Lower lobe of right lung (tissue), 2 donors: ENCODE measurements at places on chromosomes 2 and 18.
A peak's percentile ranks its signal among the peaks of the same experiment; 100 is the strongest.

DNA sequence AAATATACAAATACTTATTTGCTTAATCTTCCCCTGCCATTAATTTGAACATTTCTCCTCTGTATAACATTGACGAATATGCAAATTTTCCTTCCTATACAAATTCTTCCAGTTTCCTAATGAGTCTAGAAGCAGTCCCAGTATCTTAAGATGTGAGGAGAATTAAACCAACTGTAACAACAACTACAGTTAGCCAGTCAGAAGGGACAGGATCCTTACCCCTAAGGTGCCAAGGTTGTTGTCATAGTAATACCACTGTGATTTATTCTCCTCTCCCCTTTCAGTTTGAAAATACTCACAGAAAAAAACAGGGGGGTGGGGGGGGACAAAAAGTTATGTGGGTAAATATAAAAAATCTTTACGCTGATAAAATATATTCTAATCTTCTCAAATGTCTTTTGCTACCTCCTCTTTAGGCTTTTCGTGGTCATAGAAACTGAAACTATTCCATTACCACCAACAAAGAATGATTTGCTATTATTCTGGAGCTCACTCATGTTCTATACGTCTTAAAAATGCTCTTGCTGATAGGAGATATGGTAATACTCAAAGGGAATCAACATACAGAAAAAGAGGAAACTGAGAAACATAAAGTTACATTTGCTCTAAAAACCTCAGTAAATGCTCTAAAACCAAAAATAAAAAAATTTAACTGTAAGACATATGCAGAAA lies 107.6 kb downstream of the MEMO1 start:
- no peak for DNase-seq

DNA sequence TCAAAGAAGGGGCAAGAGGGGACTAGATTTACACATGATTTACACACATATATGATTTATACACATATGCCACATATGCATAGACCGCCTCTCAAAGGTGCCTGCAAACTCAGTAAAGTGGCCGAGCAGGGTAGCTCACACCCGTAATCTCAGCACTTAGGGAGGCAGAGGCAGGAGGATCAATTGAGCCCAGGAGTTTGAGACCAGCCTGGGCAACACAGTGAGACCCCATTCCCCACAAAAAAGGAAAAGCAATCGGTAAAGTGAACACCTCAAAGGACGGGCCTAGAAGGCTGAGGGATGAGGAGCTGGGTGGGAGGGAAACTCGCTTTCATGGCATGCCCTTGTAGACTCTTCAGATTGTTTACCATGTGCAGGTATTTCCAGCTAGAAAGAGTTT lies 5.1 kb downstream of the ANKRD39 start:
- DNase-seq: no peak

GRCh38 chr2:25294573-25295462 lies 46.9 kb downstream of the DNMT3A start:
- DNase-seq: peak; percentile 91

DNA sequence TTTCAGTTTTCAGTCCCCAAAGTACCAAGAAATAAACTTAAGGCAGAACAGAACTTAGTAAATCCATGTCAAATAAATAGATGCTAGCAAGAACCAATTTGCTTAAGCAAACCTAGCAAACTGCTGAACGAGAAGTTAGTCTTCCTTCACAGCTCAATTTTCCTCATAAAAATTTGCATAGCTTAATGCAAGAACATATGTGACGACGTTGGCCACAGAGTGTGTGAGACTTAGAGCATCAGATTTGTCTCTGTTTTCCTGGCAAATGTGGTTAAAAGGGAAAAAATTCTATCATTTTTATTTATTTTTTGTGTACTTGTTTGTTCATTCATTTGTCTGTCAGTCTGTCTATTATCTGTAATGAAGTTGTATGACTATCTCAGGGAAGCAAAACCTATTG lies 485.7 kb downstream of the THSD7B start:
- DNase-seq: no peak

- DNase-seq: no peak
Measured at GRCh38 chr2:45944074-45944473, 292.6 kb downstream of the PRKCE start.

DNA sequence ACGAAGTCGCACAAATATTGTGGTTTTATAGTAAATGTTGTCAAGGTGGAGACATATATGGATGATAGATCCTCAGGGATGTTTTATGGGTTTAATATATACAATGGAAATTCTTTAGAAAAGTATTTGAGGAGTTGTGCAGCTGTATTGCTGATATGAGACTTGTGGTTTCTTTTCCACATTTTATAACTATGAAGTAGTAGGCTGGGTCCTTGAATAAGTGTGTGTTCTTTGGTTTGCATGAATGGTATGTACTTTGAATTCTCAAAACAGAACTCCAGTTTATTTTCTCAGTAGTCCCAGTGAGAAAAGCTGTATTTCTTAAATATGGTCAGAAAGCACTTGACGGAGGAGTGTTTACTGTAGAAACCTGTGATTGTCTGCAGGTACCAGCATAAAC lies 42.4 kb downstream of the PLCL1 start:
- DNase-seq: no peak

DNA sequence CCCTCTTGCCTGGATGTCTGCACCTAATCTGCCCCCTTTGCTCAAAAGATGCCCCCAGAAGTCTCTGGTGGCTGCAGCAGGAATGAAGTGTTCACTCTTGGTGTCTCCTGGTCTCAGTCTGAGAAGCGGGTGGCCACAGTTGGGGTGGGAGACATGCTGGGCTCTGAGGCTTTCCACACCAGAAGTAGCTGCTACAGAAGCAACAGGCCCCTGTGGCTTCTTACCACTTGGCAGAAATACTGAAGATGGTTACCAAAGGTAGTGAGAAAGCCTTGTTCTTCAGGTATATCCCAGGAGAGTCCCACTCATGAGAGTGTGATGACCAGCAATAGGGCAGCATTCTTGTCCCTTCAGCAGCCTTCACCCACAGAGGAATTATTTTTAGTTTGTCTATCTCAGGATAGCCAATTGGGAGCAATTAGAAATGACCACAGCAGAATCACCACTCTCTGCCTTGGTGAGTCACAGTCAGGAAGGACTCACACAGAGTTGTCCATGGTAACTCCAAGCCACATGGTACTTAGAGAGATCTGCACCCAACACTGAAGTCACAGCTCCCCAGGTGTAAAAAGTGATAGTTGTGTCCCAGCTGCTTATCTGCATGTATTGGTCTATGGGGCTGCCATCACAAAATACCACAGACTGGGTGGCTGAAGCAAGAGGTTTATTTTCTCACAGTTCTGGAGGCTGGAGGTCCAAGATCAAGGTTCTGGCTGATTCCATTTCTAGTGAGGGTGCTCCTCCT lies 169.8 kb upstream of the ID2 start:
- DNase-seq: peak; percentile 7

DNA sequence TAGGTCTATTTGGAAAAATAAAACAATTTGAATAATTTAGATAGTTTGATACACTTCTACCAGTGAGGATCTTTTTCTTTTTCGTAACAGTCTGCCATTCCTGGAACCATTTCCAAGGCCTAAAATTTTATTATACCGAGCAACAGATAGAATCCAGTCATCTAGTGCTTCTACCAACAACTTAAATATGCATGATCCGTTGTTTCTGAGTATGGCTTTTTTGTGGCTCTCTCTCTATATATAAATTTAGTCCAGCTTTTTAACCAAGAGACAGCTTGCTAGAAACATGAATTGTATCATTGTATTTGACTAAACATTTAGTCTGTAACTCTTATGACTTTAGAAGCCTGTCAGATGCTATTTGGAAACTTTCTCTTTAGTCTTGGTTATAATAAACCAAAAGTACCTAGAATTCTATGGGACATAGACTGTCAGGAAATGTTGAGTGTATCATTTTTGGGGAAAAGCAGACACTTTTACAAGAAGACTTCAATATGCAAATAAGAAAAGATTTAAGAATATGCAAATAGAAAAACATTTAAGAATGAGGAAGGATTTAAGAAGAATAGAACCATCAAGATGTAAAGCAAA lies 161.4 kb downstream of the ZEB2 start:
- no peak for DNase-seq

- DNase-seq: no peak
Measured at GRCh38 chr2:119225926-119226325, 2.3 kb downstream of the STEAP3 start.

DNA sequence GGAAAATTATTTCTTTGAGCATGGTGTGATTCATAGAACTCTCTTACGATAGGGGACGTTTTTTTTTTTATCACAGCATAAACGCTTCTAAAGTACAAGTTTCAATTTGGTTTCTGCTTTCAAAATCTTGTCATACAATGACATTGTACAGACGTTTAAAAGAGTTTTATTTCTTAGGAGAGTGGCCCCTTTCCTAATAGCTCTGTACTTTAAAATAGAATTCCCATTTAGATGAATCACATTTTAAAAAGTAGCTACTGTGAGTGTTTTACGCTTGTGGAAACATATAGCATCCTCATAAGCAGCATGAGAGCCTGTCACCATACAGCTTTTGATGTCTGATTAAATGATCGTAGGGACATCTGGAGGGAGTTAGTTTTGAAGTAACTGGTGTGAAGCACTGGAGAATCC lies 510.9 kb downstream of the PARD3B start:
- DNase-seq: no peak

- DNase-seq: no peak
Measured at GRCh38 chr2:83015035-83015715, 1443.9 kb downstream of the SUCLG1 start.

DNA sequence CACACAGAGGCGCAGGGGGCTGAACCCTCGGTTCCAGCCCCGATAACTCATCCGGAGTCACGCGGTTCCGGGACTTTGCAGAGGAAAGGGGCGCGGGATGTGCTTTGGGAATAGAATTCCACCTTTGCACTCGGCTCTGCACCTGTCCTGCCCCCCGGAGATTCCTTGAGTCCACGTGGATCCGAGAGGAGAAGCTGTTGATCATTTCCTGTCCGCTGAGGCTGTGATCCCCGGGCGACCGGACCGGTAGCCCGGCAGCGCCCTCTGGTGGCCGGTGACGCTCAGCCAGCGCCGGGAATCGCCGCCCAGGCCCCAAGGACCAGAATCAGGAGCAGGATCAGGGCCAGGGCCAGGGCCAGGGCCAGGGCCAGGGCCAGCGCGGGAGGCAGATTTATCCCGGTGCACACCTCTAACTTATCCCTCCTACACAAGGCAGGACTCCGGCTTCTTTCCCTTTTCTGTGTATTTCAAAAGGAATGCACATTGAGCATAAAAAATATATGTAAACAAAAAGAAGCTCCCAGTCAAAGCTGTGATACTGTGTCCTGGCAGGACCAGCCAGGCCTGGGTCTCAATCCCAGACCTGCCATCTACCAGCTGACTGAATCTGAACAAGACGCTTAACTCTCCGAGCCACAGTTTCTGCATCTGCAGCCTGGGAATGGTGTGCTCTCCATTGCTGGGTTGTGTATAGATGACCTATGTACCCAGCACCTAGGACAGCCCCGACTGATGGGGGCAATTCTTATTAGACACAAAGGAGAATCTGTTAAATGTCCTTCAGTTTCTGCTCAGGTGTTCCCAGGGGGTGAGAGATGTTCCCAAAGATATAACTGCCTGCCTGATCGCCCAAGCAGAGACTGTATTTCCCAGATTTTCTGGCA lies 8.5 kb upstream of the SPATA3 start:
- peak; percentile 85 for DNase-seq

GRCh38 chr2:27903649-27904404 lies 13.3 kb downstream of the BABAM2 start:
- no peak for DNase-seq

- no peak for DNase-seq
Measured at GRCh38 chr2:65595630-65596029, 163.2 kb upstream of the SPRED2 start.

DNA sequence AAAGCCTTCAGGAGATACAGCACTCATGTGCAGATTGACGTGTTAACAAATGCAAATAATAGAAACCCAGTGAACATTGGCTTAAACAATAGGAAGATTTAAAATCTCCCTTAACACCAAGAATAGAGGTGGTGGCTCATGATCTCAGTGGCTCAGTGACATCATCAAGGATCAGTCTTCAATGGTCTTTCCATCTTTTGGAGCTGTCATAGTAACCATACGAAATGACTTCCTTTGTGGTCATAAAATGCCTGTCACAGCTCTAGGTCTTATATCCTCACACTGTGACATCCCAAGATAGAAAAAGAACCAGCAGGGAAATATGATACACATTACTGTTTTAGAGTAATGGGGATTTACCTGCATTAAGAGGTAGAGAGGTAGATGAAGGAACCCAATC lies 59.6 kb upstream of the ACKR3 start:
- no peak for DNase-seq

DNA sequence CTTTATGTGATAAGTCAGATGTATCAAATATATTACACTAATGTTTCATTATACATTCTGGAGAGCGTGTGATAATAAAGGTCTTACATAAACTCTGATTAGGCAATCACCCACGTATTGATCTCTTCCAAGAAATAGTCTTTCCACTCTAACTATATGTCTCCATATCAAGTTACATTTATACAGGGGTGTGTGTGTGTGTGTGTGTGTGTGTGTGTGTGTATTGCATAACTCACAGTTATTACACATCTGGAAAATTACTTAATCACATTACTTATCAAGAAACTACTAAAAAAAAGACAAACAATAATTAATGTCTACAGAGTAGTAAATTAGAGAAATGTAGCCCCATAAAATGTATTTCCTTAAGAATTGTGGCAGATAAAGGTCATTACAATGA lies 339.8 kb downstream of the CDH19 start:
- no peak for DNase-seq

- DNase-seq: no peak
Measured at GRCh38 chr18:8031496-8031895, 464.4 kb downstream of the PTPRM start.

GRCh38 chr2:191434072-191434471 lies 188.9 kb downstream of the MYO1B start:
- DNase-seq: no peak

- DNase-seq: no peak
Measured at GRCh38 chr2:12335131-12335530, 381.6 kb upstream of the TRIB2 start.

- DNase-seq: no peak
Measured at GRCh38 chr18:55326134-55326533, 261.9 kb downstream of the TCF4 start.

GRCh38 chr2:97713296-97714083 lies at the start of gene ZAP70:
Gene ZAP70 (plus strand): TSS chr2:97713576. CDS start chr2:97724037, 10,461 bp downstream.
- no peak for DNase-seq

DNA sequence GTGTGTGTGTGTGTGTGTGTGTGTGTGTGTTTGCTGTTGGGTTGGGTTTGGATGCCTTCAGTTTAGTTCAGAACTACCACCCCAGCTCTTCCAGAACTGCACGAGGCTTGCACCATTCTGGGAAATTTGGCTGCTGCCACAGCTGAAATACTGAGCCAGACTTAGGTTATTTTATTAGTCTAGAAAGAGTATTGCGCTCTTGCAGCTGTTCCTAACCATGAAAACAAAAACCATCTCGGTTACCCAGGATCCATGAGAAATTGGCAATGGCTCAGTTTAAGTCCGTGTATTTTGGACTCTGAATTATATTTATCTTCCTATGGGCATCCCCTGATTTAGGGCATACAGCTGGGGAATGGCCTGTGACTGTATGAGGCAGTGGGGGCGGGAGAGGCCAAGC lies 83.2 kb downstream of the TANC1 start:
- DNase-seq: no peak

GRCh38 chr2:65722028-65722778 lies 289.8 kb upstream of the SPRED2 start:
- DNase-seq: no peak

GRCh38 chr2:39584283-39584965 lies 81.3 kb upstream of the TMEM178A start:
- no peak for DNase-seq
